ENCODE measurements at places on chromosomes 1 and 21.

DNA sequence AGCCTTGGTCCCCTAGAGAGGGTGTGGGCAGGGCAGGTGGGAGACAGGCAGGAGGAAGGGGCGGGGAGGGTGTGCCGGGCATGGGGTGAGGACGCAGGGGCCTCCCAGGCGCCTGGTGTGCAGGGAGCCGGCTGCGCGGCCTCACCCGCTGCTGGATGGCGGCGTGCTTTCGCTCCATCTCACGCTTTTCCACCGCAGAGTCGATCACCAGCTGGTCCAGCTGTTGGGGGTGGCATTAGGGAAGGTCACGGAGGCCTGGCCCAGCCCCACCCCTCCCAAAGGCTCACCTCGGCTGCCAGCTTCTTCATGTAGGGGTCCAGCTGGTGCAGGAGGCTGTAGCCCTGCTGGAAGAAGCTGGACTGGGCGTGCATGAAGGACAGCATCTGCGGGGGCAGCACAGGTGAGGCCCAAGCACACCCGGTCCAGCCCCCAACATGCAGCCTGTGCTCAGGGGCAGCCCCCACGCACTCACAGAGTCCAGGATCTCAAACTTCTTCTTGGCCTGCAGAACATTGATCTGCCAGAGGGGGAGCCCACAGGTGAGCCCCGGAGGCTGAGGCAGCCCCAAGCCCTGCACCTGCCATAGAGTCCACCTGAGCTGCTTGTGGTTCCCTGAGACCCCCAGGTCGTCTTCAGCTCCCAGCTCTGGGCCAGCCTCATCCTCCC lies 7.9 kb downstream of the ACAP3 start:
- peak; percentile 33 for DNase-seq

DNA sequence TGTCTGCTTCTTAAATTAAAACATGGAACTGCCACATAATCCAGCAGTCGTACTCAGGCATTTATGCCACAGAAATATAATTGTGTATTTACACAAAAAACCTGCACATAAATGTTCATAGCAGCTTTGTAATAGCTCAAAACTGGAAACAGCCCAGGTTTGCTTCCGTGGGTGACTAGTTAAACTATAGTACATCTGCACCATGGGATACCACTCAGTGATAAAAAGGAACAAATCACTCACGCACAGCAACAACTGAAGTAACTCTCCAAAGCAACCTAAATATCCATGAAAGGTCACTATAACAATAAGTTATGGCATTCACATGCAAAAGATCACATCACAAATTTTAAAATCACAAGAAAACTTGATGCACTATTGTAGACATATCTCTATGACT lies 64.4 kb downstream of the KCNT2 start:
- DNase-seq: no peak

GRCh38 chr1:174743654-174744561 lies 255.8 kb upstream of the CACYBP start:
- DNase-seq: no peak

- no peak for DNase-seq
Observed at GRCh38 chr1:10778640-10779039, 17.8 kb downstream of the CASZ1 start.

DNA sequence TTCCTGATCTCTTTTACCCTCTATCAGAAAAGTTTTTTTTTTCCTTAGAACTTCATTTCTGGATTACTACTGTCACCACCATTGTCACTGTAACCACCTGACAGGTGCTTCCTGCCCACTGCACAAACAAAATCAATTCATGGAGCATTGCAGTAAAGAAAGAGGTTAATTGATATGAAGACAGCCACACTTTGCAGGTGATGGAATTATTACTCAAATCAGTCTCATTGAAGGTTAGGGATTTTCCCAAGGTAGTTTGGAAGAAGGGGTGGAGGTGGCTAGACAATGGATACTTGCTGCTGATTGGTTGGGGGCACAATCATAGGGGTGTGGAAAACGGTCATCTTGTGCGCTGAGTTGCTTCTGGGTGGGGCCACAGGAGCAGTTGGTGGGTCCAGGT lies 230.8 kb upstream of the CACYBP start:
- DNase-seq: no peak

All from CD4-positive, alpha-beta T cell treated with Interleukin-1 beta for 1 hour (primary cell).